ENCODE measurements at places on chromosomes 3 and 15.

GRCh38 chr15:98549003-98549402 is 99.3 kb upstream of the IGF1R start:
- H3K4me3 ChIP-seq: peak overlapping the region; percentile 46
- H3K36me3 ChIP-seq: no peaks in the 10 kb centered on the region
- H3K4me1 ChIP-seq: peaks cover 2% of the 10 kb centered on the region
- no peak overlapping the region for H3K27ac ChIP-seq

DNA sequence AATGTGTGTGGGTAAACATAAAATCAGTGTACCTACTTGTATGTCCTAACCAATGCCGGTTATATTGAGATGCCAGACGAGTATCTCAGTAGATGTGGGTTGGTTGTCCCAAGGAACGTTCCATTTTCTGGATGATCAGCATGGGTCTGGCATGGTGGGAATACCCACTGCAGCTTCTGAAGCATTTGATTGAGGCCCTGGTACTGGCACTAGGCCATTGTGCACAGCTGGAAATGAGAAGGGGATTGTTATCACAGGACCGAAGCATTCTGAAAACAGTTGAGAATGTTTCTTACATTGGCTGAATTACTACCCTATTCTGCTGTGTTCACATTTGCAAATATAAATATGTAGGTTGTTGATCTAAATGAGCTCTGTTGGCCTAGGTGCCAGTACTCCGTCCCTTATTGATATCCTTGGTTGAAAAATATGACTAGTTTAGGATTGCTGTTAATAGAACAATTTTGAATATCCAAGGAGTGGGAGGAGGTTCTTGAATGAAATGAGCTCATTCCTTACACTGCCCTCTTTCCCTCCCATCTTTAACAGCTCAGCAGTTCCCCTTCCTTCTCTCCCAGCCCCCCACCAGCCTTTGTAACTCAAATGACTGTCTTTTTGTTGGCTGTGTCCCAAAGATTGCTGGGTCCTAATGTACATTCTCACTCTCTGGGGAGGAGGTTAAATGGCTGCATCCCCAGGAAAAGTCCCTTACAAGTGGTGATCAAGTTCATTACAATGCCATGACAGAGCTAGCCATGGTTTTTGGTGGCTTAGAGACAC is 293.3 kb upstream of the TPM1 start:
- no peak overlapping the region for H3K4me3 ChIP-seq
- H3K27me3 ChIP-seq: no peaks in the 10 kb centered on the region
- no peaks in the 10 kb centered on the region for H3K36me3 ChIP-seq
- peaks cover 2% of the 10 kb centered on the region for H3K4me1 ChIP-seq

GRCh38 chr3:33773637-33774036 is 24.8 kb upstream of the PDCD6IP start:
- H3K4me1 ChIP-seq: no peaks in the 10 kb centered on the region
- no peak overlapping the region for H3K27ac ChIP-seq
- H3K4me3 ChIP-seq: no peak overlapping the region
- H3K27me3 ChIP-seq: no peaks in the 10 kb centered on the region
- DNase-seq: no peak

GRCh38 chr3:89101921-89102320 is 5.5 kb upstream of the EPHA3 start:
- no peak overlapping the region for H3K4me3 ChIP-seq
- H3K4me1 ChIP-seq: no peaks in the 10 kb centered on the region
- H3K27ac ChIP-seq: no peak overlapping the region
- no peaks in the 10 kb centered on the region for H3K36me3 ChIP-seq
- no peak for DNase-seq
- no peaks in the 10 kb centered on the region for H3K27me3 ChIP-seq

DNA sequence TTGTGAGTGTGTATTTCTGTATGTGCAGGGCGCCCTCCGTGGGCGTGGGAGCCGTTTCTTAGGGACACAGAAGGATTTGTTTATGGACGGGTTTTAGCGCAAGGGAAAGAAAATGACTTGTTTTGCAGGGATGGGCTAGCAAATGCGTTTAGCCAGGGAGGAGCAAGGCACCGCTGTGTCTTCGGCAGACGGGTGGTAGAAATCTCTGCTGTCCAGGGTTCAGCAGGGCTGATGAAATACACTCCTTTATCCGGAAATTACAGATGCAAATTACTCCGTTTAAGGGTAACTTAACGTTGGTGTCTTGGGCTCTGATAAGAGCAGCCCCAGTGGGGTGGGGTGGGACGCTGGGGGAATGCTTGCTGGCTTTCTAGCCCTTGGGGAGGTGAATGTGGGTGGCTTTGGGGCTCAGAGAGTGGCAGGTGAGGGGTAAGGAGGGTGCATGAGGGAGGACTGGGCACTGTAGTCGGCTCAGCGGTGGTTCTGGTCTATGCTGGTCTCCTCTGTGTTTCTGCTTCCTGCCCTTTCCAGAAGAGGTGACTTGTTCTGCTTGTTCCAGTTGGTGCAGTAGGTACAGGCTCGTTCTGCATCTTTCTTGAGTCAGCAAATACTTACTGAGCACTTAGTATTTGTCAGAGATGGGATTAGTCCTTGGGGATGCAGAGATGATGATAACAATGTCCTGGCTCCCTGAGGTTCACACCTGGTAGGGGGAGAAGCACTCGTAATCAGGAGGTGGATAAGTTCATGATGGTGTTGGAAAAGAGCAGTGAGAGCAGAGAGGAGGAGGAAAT is 954 bp downstream of the SV2B start:
- peak overlapping the region; percentile 38 for H3K4me3 ChIP-seq
- H3K27me3 ChIP-seq: peaks cover 35% of the 10 kb centered on the region
